ENCODE measurements at places on chromosomes 12 and 14.

DNA sequence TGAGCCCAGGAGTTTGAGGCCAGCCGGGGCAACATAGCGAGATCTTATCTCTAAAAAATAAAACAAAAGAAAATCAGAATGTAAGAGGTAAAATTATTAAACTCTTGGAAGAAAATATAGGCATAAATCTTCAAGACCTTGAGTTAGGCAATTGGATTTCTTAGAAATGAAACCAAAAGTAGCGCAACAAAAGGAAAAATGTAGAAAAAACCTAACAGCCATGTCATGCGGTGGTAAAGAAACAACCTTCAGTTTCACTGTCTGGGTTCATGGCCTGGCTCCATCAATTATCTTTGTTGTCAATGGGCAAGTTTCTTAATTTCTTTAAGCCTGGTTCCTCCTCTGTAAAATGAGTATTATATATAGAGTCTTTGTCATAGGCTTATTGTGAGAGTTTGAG lies 5.6 kb upstream of the GCH1 start:
- no peak for DNase-seq

DNA sequence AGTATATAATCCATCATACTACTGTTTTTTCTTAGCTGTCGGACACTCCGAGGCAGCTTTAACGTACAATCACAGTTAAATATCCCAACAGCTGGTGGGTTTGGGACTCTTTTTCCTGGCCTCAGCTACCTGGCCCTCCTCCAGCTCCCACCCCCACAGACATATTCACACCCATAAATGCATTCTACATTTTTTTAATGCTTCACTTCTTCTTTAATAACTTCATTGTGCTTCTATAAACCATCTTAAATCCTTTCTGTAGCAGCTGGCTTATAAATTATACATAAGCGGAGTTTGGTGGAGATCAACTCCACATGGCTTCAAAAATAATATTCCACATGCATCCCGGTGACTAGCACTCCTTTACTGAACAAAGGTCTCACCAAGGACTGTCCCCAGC lies 33.3 kb downstream of the TDG start:
- no peak for DNase-seq

DNA sequence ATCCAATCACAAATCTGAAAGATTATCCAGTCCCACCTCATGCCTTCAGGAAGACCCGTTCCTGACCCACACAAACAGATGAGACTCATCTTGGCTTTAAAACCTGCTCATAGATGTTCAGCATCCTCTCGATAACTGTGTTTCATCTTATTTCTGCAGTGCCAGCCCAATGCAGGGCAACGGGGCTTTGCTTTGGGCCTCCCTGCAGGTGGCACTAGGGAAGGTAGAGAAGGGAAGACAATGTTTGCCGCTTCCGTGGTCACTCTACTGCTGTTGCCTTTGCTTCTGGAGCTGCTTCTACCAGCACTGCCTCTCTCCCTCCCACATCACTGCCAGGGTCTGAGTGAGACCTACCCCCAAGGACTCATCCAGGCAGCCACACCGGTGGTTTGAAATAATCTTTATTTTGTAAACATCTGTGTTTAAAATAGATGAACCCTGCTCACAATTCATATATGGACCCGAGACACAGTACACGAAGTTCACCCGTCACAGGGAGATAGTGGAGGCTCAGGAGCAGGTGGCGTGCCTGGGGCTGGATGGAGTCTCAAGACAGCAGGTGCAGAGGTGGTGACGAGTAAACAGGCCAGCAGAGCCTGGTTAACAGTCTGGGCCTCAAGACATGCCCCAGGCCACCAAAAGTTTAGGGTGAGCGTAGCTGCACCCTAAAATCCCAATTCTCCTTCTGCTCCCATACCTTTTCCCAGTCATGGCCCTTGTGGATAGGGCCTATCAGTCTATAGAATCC lies 3.1 kb upstream of the GPX2 start:
- no peak for DNase-seq

DNA sequence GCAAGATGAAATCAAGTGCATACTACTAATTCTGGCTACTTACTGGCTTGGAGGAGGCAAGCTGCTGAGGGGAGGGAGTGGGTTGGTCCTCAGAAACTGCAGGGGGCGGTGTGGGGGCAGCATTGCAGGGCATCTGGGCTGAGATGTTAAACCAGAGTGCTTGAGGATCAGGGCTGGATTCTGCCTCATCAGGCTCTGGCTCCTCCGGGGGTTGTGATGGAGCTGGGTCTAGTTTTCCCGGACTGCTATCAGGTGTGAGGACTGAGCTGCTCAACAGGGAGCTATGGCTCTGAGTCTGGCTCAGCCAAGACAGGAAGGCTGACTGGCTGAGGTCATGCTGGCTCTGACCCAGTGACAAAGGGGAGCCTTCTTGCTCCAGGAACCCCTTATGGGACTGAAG lies 28.6 kb downstream of the BAZ2A start:
- DNase-seq, result no peak

DNA sequence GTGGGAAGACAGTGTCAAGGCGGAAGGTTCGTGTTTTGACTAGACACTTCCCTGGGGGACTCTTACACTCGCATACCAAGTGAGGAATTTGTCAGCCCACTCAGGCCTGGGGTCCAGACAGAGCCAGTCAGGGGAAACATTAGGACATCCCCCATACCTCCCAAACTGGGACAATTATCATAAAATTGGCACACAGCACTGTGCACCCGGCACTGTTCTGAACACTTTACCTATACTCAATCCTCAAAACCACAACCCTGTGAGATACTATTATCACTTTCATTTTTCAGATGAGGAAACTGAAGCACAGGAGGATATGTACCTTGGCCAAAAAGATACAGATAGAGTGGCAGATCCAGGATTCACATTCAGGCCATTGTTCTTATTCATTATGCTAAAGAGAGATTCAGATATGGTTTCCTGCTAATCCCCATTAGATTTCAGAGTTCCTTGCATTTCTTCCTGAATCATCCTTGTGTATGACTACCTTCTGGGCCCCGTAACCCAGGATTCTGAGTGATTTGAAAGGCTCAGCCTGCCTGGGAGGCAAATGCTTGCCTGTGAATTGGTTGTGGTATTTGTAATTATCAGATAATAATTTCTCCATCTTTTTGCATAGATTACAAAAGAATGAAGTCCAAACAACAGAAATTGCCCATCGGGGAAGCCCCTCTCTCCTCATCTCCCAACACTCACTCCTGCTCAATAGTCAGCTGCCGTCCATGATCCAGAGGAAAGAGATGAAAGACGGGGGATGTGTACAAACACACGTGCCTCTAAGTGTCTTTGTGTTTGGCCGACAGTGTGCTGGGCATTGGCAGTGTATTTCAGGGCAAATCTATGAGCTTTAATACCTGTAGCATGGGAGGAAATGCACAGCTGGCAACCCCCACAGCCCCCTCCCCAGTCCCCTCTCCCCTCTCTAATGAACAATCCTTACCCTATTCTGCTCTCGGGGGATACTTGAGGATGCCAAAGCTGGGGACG lies 4.6 kb downstream of the TAC3 start:
- DNase-seq, result no peak

- no peak for DNase-seq
Measured at GRCh38 chr12:39780411-39780912, 160.9 kb upstream of the ABCD2 start.
